DMS79 (cell line): ENCODE measurements at places on chromosomes 16 and 17.
A peak's percentile ranks its signal among the peaks of the same experiment; 100 is the strongest.

GRCh38 chr16:57260294-57260929 lies 15.4 kb downstream of the ARL2BP start:
- DNase-seq: no peak

DNA sequence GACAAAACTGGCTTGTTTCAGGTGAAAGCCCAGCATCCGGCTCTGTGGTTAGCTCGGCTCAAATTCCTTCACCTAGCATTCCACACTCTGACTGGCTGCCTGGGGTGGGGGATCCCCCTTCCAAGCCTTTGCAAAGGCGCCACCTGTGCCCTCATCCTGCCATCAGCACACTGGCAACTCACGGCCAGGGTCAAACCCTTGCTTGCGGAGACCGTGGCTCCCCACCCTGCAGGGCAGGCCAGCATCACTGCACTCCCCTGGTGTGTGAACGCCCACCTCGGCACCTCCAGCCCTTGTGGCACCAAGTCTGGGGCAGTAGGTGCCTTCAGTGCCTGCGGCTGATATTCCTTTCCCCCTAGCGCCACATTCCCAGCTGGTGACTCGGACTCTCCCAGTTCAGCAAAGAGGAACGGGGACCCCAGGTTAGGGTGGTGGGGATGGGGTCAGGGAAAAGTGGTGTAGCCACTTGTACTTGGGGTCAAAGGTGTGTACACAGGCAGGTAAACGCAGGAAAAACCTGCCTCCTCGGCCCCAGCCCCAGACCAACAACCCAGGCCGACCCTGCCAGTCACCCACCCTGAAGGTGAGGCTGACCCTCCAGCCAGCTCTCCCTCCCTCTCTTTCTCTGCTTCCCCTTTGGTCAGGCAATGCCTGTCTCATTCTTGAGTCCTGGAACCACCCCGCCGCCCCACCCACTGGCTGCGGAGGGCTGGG lies 1.1 kb downstream of the FLII start:
- no peak for DNase-seq

- no peak for DNase-seq
Measured at GRCh38 chr17:1718362-1719165, 5.9 kb upstream of the WDR81 start.

DNA sequence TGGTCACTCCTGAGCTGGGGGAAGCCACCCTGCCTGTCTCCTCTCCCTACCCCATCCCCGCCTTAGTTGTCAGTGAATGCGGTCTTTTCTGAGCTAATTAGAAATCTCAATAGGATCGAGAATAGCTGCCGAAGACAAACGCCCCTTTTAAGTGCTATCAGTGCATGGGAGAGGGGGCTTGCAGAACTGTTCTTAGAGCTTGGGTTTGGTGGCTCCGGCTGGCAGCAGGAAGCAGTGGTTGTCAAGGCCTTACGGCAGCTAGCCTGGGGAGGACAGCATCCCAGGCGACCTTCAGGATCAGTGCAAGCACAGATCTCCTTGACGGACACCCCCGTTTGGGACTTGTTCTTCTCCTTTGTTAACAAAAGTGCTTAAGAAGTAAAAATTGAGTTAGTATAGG lies 195.1 kb downstream of the CCDC182 start:
- no peak for DNase-seq

GRCh38 chr17:50609380-50610074 lies 25.2 kb upstream of the ABCC3 start:
- DNase-seq: no peak

- DNase-seq: no peak
Measured at GRCh38 chr16:49634235-49635008, 221.5 kb downstream of the ZNF423 start.

- peak; percentile 66 for DNase-seq
Measured at GRCh38 chr16:48965386-48965785, 316.3 kb downstream of the CBLN1 start.

DNA sequence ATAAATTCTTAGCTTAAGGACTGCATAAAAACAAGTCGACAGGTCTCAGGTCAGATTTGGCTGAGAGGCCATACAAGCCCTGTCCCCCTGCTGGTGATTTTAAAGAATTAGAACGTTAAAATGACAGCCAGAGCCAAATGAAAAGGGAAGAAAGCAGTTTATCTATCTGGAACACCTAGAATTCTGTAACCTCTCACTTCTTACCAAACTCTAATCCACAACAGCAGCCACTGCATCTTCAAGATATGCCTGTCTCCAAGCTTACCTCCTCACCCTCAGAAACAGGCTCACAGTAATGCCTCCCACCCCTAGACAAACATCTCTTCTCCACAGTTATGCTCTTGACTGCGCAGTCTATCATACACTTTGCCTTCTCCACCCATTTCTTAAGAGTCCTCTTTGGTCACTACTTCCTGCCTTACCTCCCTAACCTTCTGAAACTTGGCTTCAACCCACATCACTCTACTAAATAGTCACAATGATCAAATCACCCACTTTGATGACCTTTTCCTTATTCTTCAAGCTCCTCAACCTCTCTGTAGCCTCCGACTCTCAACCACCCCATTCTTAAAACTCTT lies 14.2 kb downstream of the ANKFY1 start:
- peak; percentile 21 for DNase-seq

DNA sequence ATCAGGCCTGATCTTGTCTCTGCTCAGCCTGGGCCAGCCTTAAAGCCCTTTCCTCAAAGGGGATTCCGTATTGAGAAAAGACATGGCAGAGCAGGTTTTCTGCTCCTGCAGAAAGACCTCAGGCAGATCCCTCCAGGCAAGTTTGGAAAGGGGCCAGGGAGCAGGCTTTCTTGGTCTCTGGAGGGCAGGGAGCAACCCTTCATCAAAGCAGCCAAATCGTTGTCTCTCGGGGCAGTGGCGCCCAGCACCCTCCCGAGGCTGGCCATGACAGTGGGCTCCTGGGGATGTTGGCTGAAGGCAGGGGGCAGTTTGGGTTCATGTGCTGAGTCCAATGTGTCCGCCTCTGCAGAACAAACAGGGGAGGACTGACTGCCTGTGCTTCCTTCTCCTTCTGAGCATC lies 168.4 kb upstream of the WSCD1 start:
- DNase-seq: no peak

GRCh38 chr17:13542636-13543035 lies 59.1 kb downstream of the HS3ST3A1 start:
- DNase-seq: no peak

DNA sequence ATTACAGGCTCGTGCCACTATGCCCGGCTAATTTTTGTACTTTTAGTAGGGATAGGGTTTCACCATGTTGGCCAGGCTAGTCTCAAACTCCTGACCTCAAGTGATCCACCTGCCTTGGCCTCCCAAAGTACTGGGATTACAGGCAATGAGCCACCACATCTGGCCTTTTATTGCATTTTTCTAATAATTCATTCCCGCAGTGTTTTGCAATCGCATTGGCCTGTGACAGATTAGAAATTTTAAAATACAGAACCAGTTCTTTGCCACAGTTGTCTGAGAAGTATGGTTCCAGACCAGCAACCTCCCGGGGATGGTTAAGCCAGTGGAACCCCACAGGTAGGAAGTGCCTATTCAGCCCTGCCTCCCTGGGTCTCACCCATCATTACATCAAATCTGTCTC lies 3.2 kb upstream of the CRHR1 start:
- no peak for DNase-seq

DNA sequence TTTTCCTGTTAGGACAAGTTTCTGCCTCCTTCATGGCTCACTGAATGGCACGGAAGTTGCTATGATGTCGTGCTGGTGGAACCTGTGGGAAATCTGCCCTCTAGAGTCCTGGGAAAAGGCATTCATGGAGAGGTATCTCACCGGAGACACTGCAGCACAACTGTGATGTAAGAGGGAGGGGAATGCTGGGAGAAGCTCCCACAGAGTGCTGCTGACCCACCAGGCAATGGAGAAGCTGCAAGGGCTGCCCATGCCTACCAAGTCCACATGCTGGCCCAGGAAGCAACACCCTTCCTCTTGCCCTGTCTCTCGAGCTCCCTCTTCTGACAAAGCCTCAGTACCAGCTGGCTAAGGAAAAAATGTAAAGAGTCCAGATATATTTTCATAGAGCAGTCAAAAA lies 45.2 kb upstream of the SLC5A11 start:
- DNase-seq: no peak

GRCh38 chr16:27486344-27486743 lies 63.4 kb downstream of the GTF3C1 start:
- no peak for DNase-seq

DNA sequence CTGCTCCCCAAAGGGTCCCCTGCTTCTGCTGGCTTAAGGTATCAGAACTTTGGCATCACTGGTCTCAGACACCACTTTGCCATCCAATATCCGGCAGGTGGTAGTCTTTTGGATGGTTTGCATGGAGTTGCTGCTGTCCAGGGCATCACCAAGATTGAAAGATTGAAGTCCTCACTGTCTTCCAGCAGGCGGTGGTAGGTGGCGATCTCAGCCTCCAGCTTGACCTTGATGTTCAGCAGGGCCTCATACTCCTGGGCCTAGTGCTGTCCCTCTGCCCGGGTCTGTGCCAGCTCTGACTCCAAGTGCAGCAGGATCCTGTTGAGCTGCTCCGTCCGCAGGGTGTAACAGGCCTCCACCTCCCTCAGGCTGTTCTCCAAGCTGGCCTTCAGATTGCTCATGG lies 43.0 kb upstream of the TMEM97 start:
- no peak for DNase-seq

GRCh38 chr16:88381820-88382451 lies 823 bp upstream of the ZNF469 start:
- DNase-seq: no peak
